HuH-7 (cell line): ENCODE measurements at places on chromosomes 12 and 14.

DNA sequence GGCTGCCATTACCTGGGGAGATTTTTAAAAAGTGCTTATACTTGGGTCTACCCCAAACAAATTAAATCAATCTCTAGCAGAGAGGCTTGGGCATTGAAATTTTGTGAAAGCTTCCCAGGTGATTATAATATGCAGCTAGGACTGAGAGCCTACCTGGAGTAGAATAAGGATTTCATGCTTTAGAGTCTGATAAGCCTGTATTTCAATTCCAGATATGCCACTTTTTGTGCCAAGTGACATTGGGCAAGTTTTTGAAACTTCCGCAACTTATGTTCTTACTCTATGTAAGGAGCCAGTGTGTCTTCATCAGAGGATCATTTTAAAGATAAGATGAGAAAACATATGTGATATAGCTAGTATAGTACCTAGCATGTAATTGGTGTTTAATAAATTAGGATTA is 159.8 kb upstream of the LRIG3 start:
- no peak for DNase-seq

GRCh38 chr12:111417784-111418593 is 12.3 kb downstream of the SH2B3 start:
- no peak for DNase-seq

- DNase-seq, result no peak
Observed at GRCh38 chr14:103089386-103090335, 4.9 kb upstream of the EXOC3L4 start.

- DNase-seq, result no peak
Observed at GRCh38 chr12:15883536-15883935, 1.3 kb downstream of the STRAP start.

GRCh38 chr12:75489187-75489586 is 8.6 kb downstream of the GLIPR1 start:
- no peak for DNase-seq

DNA sequence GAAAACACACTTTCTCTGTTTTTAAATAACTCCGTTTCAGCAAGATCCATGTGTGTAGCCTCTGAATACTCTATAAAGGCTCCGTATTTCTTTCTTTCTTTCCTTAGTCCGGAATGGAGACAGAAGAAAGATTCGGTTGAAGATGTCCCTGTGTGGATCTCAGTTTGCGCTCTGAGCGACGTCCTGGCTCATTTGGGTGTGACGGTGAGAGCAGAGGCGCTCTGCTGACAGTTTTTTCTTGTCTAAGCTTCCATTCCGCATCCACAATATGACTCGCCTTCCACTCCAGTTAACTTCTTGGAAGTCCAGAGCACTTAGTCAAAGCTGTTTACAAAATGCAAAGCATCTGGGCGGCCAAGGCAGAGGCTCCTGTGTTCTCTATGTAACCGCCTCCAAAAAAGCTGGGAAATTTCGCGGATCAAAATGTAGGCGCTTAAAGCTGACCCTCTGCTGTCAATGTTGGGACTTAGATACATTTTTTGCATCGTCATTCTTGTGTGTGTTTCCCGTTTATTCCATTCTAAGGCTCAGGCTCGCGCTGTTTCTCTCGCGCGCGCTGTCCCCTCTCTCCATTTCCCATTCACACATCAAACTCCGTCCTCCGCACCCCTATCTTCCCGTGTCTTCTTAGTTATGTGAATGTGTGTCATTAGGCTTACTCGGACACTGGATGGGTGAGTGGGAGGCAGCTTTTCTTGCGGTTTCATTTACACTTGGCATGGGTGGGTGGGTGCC is 880 bp upstream of the FLRT2 start:
- DNase-seq, result no peak
